Stimulated activated CD8-positive, alpha-beta memory T cell treated with anti-CD3 and anti-CD28 coated beads, Interleukin-4, amount 100 ng/mL, for 1 hour (primary cell): ENCODE measurements at places on chromosomes 16 and 17.

DNA sequence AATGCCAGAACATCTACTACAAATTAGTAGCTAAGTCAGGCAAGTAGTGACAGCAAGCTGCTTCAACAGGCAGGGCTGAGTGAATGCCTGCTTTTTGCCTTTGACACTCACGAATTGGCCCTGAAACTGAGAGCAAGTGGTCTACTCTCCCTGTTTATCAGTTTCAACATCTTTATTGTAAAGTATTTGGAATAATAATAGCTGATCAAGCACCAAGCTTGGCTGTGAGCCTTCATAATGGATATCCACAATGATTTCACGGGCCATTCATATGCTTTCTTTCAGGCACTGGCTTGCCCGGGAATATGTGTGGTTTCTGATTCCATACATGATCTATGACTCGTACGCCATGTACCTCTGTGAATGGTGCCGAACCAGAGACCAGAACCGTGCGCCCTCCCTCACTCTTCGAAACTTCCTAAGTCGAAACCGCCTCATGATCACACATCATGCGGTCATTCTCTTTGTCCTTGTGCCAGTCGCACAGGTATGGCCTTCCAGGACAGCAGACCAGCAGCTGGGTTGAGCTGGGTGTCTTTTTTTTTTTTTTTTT is 5.2 kb downstream of the TLCD3A start:
- no peak for DNase-seq

DNA sequence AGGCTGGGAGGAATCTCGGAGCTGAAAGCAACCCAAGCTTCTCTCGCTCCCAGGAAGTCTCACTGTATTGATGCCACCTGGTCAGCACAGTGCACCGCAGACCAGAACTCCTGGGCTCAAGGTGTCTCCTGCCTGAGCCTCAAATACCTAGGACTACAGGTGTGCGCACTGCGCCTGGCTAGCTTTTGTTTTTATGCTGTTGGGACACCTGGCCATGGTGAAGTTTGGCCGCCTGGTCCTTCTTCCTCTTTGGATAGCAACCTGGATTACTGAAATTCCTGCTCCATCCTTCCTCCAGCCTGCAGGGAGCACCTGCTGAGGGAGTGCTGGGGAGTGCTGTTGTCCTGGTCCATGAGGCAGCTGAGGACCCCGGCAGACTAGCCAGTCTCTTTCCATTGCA is 56.6 kb downstream of the COTL1 start:
- DNase-seq, result no peak

DNA sequence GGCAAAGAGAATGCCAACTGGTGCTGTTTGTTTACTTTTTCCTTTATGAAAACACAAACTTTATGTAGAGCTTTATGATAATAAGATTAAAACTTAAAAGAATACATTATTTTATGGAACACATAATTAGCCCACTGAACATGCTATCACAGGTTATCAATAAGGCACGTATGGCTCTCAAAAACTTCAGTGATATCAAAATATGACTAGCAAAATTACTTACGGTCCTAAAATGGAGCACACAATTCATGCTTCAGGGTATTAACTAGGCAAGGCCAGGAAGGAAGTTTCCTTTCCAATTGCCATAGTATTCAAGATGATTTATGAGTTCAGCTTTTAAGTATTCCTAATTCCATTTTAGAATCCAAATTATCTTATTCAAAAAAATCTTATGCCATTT is 3.6 kb downstream of the RNF43 start:
- DNase-seq, result no peak

- no peak for DNase-seq
Measured at GRCh38 chr16:23508589-23509440, 1.5 kb downstream of the GGA2 start.
